ENCODE measurements at places on chromosomes 2 and 18.
A peak's percentile ranks its signal among the peaks of the same experiment; 100 is the strongest.

DNA sequence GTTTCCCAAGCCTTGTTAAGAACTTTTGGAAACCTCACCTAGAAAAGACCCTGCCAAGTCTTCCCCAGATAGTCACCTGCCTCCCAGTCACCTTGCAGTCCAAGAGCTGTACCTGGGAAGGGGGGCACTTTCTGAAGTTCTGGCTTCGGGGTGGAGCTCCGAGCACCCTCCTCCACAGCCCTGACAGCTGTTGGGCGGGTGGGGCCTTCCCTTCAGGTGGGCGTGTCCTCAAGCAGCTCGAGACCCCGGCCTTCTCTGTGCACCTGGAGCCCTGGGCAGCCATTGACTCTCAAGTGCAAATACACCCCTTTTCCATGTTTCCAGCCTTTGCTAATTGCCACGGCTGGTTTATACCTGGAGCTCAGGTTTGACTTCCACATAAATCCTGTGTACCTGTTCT is 37.0 kb upstream of the IGFBP5 start:
- DNase-seq = no peak

GRCh38 chr2:43491065-43491639 is 104.7 kb downstream of the THADA start:
- no peak for DNase-seq

- DNase-seq = no peak
These were observed 3.5 kb downstream of the RETREG2 start for GRCh38 chr2:219181531-219181930.

DNA sequence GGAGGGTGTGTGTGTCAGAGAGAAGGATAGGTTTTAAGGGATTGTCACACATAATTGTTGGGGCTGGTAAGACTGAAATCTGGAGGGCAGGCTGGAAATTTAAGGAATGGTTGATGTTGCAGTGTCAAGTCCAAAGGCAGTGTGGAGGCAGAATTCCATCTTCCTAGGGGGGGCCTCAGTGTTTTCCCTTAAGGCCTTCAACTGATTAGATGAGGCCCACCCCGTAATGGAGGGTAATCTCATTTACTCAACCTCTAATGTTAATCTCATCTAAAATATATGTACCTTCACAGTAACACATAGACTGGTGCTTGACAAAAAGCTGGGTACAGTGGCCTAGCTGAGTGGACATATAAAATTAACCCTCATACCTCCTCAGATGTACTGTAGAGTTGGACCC is 30.9 kb upstream of the RPIA start:
- DNase-seq = no peak

GRCh38 chr2:104448661-104449440 is 405.1 kb upstream of the POU3F3 start:
- no peak for DNase-seq

DNA sequence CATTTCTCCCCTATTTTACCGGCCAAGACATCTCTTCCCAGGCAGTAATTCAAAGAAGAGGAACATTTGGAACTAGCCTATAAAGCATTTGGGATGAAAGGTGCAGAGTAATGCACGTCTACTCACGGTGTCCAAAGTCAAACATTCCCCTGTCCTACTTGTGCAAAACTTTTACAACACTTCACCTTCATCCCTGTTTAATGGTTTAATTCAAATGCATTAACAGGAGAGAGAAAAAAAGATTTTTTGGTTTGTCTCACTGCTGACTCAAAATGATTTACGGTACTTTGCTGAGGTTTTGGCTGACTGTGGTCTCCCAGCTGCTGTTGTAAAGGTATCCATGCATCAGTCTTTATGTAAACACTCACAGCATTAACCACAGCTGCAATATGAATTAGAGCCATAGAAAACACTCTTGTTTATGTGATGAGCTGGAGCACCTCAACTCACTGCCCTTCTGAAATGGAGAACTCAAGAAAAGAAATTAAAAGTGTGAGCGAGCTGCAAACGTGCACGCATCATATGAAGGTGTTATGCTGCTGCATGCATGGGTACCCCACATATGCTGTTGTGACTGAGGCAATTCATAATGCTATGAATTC is 220.5 kb downstream of the PIEZO2 start:
- DNase-seq = no peak

DNA sequence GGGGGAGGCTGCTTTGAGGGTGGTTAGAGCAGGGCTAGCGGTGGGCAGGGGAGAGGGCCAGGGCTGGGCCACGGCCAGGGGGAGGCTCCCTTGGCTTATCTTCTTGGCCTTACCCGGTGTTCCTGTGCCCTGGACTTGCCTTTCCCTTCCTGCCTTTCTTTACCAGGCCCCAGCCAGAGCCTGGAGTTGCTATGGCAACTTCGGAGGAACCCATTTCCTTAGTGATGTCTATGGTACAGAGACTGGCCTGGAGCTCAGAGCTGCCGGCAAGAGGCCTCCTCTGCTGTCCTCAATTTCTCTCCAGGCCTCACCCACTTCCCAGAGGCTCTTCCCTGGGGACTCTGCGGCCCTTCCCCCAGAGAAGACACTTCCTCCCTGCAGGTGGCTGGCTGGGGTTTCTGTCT is 11.5 kb downstream of the SPEG start:
- no peak for DNase-seq

DNA sequence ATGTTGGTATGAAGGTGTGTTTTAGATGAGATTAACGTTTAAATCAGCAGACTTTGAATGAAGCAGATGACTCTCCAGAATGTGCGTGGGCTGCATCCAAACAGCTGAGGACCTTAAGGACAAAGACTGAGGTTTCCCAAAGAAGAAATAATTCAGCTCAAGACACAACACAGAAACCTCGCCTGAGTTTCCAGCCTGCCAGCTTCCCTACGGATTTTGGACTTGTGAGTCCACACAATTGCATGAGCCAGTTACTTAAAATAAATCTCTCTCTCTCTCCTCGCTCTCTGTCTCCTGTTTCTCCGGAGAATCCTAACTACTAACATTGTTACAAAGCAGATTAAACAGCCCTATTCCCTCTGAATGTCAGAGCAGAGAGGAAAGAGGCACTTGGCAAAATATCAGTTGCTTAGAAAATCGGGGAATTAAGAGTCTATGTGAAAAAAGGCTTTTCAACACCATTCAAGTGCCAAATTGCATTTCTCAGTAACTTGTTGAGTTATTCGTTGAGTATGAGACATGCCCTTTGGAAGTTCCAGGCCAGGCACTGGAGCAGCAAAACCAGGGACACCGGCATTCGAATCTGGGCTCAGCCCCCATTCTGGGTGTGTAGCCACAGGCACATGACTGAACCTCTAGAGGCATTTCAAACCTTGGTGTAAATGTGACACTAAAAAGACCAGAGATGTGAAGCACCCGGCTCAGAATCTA is 174.6 kb upstream of the PID1 start:
- DNase-seq = no peak

- DNase-seq = no peak
These were observed 260.5 kb downstream of the CALCRL start for GRCh38 chr2:187187519-187187918.

DNA sequence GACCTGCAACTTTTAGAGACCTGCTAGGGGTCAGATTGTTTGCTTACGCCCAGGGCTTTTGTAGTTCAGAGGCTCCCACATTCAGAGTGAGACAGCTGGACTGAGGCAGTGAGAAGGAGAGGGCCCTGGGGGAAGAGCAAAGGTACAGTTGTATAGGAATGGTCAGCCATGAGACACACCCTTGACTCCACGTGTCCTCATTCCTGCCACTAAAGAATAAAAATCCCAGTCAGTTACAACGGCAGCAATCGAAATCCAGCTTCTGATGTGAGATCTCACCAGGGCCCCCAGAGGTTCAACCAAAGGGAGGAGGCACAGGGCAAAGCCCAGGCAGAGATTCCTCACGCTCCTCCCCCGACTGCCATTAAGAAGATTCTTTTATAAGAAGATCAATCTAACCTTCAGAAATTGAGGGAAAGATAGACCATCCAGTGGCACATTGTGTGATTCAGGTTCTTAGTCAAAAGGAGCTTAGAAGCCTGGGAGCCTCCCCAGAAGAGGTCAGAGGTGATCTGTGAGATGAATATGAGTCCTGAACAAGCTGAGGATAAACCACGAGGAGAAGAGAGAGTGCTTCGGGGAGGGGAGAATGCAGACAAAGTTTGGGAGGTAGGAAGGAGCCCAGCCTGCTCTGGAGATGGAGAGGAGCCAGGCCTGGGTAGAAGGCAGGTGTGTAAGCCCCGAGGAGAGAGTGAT is 317.0 kb downstream of the CYP26B1 start:
- no peak for DNase-seq

GRCh38 chr2:186713691-186714090 is 19.8 kb downstream of the FAM171B start:
- no peak for DNase-seq

DNA sequence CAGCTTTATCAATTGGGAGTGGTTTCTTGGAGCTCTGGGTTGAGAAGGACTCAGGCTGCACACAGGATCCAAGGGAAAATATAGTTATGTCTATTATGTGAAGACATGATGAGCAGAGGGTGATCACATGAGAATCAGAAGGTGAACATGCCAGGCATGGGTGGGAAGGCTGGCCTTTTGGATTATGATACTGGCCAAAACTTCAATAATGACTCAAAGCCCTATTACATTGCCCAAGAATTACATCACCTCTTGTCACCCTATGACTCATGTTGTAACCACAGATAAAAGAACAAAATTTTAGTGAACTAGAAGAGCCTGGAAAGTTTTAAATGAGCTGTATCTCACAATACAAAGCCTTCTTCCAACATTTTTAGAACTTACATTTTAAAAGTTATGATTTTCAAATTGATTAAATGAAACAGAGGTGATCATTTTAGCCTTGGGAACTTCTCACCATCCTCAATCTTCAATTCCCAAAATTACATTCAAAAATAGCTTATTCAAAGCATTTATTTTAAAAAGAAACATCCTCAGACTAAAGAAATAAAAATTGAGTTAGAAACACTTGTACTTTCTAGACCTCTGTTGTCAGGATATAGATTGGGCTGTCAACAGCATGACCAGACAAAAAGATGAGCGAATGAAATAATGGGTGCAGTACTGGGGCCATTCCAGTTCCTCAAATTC is 428.3 kb downstream of the MBD2 start:
- peak; percentile 85 for DNase-seq

GRCh38 chr2:46308629-46309028 is 11.4 kb downstream of the EPAS1 start:
- DNase-seq = peak; percentile 52

DNA sequence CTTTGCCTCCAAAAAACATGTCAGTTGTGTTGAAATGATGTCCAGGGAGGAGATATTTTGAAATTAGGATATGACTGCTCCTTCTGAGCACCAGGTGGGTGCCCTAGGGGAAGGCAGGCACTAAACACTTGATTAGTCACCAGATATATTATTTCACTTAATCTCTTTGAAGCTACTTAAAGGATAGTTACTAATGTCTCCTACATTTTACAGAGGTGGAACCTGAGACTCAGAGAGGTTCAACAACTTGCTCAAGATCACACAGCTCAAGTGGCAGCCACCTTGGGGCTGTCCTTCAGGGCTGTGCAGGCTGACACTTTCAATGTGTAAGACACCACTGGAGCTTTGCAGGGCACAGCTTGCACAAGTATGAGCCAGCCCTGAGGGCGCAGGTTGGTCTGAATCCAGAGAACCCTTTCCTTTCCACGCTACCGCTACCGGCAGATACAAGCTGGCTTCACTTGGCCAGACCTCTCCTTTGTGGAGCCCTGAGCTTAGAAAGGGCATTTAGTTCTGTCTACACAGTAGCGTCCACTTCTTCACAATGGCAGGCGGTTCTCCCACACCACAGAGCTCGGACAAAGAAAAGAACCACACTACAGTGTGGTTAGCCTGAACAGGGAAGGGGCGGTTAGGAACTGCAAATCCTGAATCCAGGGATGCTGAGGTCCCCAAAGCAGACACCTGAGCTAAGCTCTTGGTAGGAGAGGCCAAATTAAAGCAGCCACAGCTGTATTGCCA is 16.4 kb downstream of the ALPK2 start:
- DNase-seq = no peak

All from MV-4-11 (cell line).